Trophoblast cell (in vitro differentiated cells and primary cell): ENCODE measurements at places on chromosomes 3 and 15.

DNA sequence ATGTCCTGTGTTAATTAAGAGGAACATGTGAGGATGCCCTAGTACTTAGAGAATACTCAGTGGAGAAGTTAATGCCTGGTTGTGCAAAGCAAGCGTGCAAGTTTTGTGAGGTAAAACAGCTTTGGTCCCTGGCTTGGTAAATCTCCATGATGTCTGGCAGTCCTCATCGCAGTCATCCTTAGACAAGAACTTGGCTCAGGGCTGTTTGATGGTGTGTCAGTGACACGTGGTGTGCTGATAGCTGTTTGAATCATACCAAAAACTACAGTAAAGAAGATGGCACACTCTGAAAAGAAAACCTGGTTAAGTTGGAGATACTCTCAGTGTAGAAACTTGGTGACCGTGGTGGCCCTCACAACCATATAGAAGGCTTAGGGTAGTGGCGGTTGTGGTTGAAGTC, 361.7 kb downstream of the FEZF2 start:
- no peaks in the 10 kb centered on the region for H3K27me3 ChIP-seq
- H3K4me1 ChIP-seq, result no peaks in the 10 kb centered on the region
- H3K27ac ChIP-seq, result no peak overlapping the region
- DNase-seq, result no peak
- H3K36me3 ChIP-seq, result no peaks in the 10 kb centered on the region

DNA sequence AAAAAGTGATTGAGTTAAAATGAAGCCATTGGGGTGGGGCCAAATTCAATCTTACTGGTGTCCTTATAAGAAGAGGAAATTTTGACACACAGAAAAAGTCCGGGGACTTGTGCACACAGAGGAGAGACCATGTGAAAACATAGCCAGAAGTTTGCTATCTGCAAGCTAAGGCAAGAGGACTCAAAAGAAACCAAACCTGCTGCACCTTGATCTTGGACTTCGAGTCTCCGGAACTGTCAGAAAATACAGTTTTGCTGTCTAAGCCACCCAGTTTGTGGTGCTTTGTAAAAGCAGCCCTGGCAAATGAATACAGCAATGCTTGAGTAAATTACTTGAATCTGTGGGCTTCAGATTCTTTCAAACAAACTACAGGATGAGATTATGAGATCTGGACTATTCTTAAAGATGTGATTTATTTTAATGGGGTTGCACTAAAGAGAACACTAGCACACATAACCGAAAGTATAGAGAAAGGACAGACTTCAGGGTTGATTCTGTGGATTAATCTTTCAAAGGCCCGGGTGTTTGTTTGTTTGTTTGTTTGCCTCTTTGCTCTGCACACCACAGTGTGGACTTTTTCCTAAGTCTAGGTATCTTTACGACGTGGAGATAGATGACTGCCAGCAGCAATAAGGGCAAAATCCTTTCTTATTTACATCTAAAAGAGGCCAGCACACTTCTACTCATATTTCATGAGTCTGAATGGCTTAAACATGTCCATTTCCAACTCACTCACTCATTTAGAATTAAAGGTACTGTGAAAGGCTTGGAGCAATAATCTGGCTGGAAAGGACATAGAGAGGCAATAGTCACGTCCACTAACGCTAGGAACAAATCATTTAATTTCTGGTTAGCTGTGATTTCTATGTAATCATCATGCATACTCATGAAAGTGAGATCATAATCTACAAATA, 53.9 kb upstream of the SSR3 start:
- no peaks in the 10 kb centered on the region for H3K27me3 ChIP-seq
- no peaks in the 10 kb centered on the region for H3K36me3 ChIP-seq
- H3K4me1 ChIP-seq, result peaks cover 8% of the 10 kb centered on the region
- no peak for DNase-seq
- H3K27ac ChIP-seq, result no peak overlapping the region

GRCh38 chr3:139460076-139460475, 16.2 kb downstream of the RBP2 start:
- H3K4me1 ChIP-seq, result no peaks in the 10 kb centered on the region
- H3K4me3 ChIP-seq, result no peak overlapping the region
- DNase-seq, result no peak
- no peaks in the 10 kb centered on the region for H3K27me3 ChIP-seq

- no peak for DNase-seq
- H3K4me1 ChIP-seq, result no peaks in the 10 kb centered on the region
- H3K27me3 ChIP-seq, result no peaks in the 10 kb centered on the region
- H3K4me3 ChIP-seq, result no peak overlapping the region
These were observed 42.0 kb downstream of the IFT57 start for GRCh38 chr3:108180194-108180593.

- DNase-seq, result no peak
- H3K4me3 ChIP-seq, result no peak overlapping the region
- no peak overlapping the region for H3K27ac ChIP-seq
- H3K36me3 ChIP-seq, result no peaks in the 10 kb centered on the region
- no peaks in the 10 kb centered on the region for H3K27me3 ChIP-seq
These were observed 447.3 kb upstream of the KCNMB2 start for GRCh38 chr3:178088963-178089362.

DNA sequence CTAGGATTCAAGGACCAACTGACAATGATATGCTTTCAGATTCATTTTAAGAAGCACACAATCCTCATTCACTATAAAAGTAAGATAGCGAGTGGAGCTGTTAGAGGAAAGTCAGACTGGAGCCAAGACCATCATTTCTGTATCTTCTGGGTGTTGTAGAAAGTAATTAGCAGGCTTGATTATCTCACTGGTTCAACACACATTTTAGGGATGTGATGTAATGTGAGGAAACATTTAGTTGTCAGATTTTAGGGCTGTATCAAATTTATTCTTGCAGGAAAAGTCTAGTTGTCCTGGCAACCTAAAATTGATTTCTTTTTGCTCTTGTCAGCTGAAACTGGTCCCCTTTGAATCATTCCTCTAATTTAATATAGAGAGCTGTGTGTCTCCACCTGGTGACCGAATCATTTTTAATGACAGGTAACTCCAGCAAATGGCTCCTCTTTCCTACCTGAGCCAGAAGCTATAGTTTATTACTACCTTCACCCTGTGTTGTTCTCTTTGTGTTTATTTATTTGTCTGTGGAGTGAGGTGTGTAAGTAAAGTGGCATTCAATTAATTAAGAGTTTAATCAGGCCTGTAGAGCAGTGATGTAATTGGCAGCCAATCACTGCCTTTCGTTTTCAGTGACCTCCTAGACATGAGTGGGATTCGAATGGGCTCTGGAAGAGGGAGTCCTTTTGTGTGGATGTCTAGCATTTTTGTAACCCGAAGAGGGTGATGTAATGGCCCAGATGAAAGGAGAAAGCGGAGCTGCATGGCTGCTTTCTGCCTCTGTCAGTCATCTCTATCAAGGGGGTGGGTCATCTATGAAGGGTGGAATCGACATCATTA, 125.8 kb downstream of the LPP start:
- no peaks in the 10 kb centered on the region for H3K27me3 ChIP-seq
- DNase-seq, result no peak
- H3K36me3 ChIP-seq, result peaks cover 3% of the 10 kb centered on the region
